ENCODE measurements at places on chromosomes 1 and 21.
A peak's percentile ranks its signal among the peaks of the same experiment; 100 is the strongest.

- DNase-seq, result peak; percentile 85
These were observed 53.4 kb downstream of the RPS6KA1 start for GRCh38 chr1:26582836-26583460.

DNA sequence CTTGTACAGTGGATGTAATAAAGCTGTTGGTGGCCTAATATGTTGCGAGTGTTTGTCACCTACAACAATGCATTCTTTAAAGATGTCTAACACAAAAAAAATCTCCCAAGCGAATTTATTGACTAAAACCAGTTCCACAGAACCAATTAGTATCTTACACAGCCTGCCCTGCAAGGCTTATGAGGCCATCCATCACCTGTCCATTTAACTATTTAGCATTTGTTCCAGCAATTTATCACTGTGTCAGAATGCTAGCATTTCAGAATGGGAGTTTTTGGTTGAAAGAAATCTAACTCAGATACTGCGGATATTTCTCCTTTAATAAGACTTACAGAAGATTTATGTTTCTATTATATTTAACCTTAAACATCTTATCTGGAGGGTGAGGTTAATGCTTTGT, 831.1 kb upstream of the PRMT6 start:
- no peak for DNase-seq

DNA sequence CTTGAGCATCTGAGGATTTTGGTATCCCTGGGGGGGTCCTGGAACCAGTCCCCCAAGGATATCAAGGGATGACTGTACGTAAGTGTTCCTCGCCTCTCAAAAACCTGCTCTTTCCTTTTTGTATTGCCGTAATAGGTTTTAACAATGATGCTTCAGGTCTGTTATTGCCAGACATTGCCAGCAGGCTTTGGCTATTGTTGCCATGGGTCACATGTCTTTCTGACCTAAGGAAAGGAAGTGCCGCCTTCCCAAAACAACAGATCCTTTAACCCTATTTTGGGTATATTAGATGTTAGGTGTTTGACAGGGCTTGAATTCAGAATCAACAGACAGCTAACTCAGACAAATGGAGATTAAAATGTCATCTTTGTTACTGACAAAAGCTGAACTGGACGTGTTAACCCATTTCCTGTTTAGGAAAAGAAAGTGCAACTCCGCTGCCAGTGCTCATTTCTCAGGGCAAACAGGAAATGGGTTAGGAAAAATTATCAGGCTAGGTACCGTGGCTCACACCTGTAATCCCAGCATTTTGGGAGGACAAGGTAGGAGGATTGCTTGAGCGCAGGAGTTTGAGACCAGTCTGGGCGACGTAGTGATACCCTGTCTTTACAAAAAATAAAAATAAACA, 12.4 kb upstream of the PRPF38B start:
- DNase-seq, result no peak

- DNase-seq, result no peak
These were observed 10.2 kb downstream of the SYT2 start for GRCh38 chr1:202700061-202700460.

DNA sequence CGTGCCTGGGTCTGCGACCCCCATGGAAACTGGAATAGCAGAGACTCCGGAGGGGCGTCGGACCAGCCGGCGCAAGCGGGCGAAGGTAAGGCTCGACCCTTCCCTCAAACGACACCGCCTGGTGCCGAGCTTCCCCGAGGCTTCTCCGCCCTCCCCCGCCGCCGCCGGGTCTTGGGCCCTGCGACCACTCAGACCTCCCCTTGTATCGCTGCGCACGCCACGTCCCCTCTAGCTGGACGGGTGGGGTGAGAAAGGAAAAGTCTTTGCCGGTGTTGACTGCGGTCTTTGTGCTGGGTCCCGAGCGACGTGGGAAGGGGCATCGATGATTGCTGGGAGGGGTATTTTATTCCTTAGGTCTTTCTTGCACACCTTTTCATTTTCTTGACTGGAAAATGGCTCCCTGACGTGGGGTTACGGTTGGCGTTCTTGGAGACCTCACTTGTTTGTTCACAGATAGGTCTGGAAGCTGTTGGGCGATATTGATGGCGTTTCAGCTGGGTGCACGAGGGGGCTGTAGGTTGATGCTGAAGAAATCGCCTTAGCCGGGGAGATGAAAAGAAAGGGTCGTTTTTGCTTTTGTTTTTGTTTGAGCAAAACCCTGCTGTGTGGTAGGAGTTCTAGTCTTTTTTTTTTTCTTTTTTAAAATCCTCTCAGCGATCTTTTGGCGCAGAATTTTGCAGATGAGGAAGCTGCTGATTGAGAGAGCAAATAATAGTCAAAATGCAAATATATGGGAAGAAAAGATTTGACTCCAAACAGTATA, 776 bp downstream of the KDM1A start:
- peak; percentile 55 for DNase-seq

DNA sequence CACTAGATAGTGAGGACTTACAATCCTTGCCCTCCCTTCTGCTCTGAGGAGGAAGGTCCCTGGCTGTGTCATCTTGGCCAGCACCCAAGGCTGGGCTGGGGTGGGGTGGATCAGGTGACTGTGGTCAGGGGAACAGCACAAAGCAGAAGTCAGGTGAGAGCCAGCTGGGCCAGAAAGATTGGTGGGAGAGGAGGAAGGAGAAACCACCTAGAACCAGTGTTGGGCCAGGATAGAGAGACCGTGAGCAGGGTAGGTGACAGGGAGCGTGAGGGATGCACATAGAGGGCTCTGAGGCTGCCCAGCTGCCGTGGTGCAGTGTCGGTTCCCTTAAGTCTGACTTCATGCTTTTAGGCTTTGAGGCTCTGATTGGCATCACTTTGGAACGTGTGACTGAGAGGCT, 22.7 kb downstream of the NCF2 start:
- peak; percentile 32 for DNase-seq

DNA sequence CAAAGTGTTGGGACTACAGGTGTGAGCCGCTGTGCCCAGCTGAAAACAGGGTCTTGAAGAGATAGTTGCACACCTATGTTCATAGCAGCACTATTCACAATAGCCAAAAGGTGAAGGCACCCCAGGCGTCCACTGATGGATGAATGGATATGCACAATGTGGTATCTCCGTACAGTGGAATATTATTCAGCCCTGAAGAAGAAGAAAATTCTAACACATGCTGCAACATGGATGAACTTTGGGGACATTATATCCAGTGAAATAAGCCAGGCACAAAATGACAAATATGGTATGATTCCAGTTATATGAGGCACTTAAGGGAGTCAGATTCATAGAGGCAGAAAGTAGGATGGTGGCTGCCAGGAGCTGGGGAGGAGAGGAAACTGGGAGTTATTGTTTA, 137.6 kb upstream of the WNT4 start:
- no peak for DNase-seq

GRCh38 chr21:17435565-17436543, 77.0 kb upstream of the CXADR start:
- no peak for DNase-seq

- DNase-seq, result no peak
These were observed 97.0 kb upstream of the C1orf174 start for GRCh38 chr1:3996846-3997705.

GRCh38 chr21:26832546-26832945, 12.7 kb downstream of the ADAMTS1 start:
- DNase-seq, result no peak

DNA sequence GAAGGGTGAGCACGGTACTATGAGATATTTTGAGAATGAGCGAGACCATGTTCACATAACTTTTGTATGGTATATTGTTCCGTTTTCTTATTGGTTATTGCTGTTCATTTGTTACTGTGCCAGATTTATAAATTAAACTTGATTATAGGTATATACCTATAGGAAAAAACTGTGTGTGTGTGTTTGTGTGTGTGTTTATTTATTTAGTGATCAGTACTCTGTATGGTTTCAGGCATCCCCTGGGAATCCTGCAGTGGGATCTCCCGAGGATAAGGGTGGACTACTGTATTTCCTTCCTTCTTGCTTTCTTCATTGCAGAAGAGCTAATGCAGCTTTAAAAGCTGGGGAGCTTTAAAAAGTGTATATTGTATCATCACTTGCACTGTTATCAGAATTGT, 8.0 kb upstream of the ASH1L start:
- DNase-seq, result no peak

GRCh38 chr1:206631085-206631509, 4.2 kb upstream of the DYRK3 start:
- peak; percentile 87 for DNase-seq

- DNase-seq, result peak; percentile 52
These were observed at the start of gene NAXE for GRCh38 chr1:156591432-156592157. Gene NAXE (plus strand): TSS chr1:156591776. CDS start chr1:156591805, 29 bp downstream.

DNA sequence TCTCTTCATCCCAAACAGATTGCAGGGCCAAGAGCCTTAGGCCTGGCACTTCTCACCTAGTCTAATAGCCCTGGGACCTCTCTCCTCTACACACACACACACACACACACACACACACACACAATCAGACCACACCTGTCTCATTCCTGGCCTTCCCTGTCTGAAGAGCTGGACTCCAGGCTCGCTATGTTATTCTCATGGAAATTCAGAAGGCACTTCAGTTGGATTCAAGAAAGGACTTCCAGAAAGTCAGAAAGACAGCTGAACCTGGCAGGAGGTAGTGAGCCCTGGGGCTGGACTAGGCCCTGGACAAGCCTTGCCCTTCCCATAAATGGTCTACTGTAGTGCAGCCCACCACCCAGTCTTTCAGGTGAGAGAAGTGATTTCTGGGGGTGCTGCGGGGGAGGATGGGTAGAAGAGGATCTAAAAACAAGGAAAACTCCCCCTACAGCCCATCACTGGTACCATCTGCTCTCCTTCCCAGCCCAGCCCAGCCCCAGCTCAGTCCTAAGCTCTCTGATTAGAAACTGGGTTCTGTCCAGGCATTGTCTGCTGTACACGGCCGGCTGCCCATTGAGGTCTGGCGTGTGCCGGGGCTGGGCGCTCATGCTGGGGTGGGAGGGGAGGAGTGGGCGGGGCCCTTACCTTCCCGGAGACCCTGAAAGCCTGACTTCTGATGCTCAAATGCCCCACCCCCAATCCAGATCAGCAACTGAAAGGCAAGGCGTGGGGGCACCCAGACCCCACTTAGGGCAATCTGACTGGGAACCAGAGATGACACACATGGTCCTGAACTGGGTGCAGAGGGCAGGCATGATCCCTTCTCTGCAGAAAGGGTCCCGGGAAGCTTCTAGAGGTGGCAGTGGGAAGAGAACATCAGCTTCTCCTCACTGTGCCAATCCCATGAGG, 2.5 kb downstream of the KIF21B start:
- peak; percentile 50 for DNase-seq

DNA sequence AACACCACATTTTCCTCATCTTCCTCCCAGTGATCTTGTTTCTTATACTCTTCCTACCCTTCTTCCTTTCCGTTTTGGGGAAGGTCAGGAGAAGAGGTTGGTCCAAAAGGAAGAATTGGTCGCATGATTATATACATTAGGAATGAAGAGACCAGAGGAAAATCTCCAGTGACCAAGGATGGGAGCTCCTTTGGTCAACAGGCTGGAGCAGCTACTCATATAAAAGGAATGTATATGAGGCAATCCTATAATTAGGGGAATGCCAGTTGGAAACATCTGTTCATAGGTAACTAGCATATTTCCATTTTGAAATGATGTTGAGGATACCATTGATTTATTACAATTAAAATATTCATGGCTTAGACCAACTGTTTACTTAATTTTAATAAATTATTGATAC, 114.5 kb downstream of the LRRC40 start:
- peak; percentile 77 for DNase-seq
